ENCODE measurements at places on chromosomes 1 and 21.

GRCh38 chr21:24023936-24024335 lies 1583.3 kb downstream of the MRPL39 start:
- DNase-seq, result no peak

GRCh38 chr1:80894921-80895320 lies 905.8 kb upstream of the ADGRL2 start:
- no peak for DNase-seq

DNA sequence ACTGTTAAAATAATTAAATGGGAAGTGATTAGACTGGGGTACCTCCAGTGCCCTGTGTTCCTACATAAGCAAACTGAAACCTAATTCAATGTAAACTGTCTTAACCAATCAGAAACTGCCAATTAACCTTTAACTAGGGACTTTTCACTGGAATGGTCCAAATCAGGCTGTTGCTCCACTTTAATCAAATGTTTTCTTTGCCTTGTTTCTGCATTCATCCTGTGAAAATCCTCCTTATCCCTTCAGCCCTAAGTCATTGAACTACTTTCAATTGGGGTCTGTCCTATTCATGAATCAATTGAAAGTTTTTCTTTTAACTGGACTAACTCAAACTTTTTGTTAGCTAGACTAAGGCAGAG lies 5.1 kb upstream of the FUBP1 start:
- no peak for DNase-seq

GRCh38 chr1:119711804-119712341 lies at the start of gene PHGDH:
Gene PHGDH (plus strand): TSS chr1:119711934. CDS start chr1:119712023, 89 bp downstream.
- peak; percentile 88 for DNase-seq

- DNase-seq, result no peak
Measured at GRCh38 chr1:17690906-17691634, 64.1 kb upstream of the ACTL8 start.

DNA sequence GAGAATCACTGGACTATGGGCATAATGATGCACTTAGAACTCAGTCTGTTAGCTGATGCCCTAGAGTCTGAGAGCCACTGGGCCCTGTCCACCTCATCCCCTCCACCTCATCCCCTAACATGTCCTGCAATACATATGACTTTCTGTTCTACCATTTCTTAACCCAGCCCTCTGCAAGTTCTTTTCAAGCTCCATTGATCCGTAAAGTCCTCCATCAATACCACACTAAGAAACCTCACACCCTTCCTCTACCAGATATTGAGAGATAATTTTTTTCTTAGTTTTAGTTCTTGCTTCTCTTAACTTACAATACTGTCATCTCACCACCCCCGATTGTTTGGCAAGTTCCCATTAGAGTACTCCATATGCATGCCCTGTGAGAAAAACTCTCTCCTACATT lies 22.1 kb downstream of the FCRL4 start:
- no peak for DNase-seq

GRCh38 chr21:34517491-34518245 lies 5.7 kb upstream of the KCNE1 start:
- no peak for DNase-seq

- no peak for DNase-seq
Measured at GRCh38 chr1:9590945-9591668, 2.4 kb downstream of the TMEM201 start.

DNA sequence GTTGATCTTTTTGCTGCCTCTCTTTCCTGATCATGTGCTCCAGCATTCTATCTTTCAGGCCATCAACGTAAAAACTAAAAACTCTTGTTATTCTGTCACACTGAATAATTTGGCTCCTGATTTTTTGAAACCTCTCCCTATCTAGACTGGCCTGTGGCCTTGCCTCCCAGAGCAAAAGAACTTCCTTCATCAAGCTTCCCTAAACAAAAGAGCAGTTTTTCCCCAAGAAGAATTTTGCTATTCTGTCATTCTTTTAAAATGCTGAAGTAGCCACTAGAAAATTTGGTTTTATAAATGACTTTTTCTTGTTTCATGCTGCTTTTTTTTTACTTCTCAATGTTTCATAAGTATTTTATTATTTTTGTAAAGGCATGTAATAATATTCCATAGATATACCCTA lies 37.1 kb upstream of the CR2 start:
- DNase-seq, result no peak
